CD4-positive, alpha-beta T cell treated with Interleukin-4 for 4 hours (primary cell): ENCODE measurements at places on chromosomes 1 and 21.

DNA sequence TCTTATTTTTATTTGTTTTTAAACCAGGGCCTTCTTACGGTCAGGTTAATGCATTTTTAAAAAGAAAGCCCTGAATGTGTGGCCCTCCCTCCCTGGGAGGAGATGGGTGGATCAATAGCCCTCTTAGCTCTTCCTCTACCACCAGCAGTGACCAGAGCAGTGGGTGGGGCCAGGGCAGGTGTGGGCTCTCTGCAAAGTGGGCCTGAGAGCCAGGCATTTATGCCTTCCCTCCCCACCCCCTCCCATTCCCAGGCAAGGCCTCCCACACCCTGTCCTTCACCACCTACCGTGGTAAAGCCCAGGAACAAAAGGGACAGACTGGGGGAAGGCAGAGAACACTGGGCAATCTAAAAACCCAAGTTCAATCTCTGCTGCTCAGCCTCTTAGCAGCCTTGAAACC lies 63.9 kb downstream of the SSBP3 start:
- DNase-seq: no peak

DNA sequence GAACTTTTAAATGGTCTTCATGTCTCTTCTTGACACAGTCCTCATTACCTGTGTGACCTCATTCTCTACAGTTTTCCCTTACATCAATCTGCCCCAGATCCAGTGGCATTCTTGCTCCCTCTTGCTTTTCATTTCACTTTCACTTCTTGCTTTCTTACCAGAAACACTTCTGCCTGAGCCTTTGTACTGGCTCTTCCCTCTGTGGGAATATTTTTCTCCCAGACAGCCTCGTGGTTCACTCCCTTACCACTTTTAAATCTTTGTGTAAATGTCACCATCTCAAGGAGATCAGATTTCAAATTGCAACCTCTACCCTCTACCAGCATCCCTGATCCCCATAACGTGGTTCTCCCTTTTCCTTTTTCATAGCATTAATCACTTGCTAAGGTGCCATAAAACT lies 73.2 kb downstream of the DISC1 start:
- no peak for DNase-seq

DNA sequence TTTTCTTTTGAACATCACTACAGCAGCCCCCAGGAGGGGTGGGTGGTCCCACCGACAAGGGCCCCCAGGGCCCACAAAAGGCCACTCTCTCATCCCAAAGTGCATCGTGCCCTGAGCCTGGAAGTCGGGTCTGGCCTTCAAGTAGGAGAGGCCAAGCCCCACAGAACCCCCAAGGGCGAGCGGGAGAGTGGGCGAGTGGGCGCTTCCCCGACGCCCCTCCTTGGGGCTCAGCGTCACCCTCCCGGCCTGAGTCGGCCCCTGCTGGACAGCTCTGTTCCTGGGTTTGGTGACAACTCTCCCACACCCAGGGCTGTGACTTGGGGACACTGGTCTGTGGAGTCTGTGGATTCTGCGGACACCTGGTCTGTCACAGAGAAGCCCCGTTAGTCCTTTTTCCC lies 42.2 kb upstream of the COL18A1 start:
- DNase-seq: no peak

- DNase-seq: no peak
These were observed 128.9 kb upstream of the ATP1B1 start for GRCh38 chr1:168977618-168978017.

DNA sequence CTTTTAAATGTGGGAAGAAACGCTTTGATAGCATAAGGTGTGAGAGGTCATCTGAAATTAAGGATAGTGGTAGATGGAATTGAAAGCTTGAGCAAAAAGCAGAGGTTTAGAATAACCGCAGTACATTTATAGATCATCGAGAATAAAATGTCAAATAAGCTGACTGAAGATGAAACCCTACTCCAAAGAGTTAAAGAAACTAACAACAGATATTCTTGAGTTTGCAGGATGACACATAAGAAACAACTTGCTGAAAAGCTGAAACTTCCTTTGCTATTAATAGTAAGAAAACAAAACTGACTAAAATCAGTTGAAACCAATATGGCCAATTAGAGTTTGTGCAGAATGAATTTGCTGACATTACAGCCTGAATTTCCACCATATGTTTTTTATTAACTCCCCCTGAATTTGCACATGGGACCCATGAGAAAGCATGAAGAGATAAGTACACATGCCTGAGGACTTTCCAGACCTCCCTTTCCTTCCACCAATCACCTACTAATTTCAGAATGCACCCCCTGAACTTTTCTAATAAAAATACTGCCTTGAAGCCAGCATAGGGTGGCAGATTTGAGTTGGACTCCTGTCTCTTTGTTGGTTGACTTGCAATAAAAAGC lies 1.7 kb upstream of the C1orf185 start:
- DNase-seq: no peak

GRCh38 chr1:212656730-212657129 lies 42.9 kb downstream of the BATF3 start:
- DNase-seq: no peak

DNA sequence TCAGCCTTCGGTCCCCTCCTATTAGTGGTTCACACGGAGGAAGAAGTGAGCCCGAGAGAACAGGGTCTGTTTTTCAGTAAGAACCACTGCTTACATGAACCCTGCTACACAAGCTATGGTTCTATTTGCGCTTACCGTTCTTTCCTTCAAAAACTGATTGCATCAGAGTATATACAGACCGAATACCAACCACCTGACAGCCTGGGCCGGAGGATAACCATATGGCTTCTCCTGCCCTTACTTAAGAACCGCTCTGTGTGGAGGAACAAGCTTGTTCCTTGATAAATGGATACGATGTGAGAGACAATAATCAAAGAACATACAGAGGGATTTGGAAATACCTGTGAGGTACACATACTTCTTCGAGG lies 1.1 kb upstream of the KCNT2 start:
- DNase-seq: no peak

DNA sequence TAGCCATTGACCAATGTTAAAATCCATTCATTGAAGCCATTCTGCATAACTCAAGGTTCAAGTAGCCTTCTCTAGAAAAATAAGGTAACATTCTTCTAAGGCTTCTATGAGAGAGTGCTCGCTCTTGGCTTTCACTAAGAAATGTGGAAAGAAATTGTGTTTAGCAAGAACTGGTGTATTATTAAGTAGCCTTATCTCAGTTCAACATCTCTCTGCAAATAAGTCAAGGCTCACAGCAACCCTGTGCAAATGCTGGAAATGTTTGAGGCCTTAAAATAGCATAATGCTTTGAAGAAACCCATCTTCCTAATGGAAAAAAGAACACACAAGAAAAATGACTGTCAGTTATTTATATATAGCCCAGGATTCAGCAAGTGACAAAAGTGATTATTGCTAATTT lies 254.1 kb upstream of the PROX1 start:
- no peak for DNase-seq

DNA sequence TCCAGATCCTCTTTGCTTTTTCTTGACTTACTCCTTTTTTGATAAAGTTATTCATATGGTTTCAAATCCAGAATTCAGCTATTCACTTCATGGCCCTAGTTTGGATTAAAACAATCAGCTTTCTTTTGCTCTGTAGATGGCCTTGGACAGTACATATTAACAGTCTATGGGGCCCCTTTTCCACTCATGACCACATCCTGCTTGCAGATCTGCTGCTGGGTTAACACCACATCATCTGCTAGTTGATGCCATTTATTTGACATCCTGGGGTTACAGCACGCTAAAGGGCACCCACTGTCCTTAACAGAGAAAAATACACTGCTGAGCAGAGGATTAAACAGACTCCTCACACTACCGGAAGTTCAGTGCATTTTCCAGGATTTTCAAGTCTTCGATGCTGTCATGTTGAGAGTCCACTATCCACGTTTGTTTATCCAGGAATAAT lies 941 bp upstream of the IFI16 start:
- DNase-seq: peak; percentile 79

- no peak for DNase-seq
These were observed 95.6 kb downstream of the ZNF644 start for GRCh38 chr1:90925928-90926869.

DNA sequence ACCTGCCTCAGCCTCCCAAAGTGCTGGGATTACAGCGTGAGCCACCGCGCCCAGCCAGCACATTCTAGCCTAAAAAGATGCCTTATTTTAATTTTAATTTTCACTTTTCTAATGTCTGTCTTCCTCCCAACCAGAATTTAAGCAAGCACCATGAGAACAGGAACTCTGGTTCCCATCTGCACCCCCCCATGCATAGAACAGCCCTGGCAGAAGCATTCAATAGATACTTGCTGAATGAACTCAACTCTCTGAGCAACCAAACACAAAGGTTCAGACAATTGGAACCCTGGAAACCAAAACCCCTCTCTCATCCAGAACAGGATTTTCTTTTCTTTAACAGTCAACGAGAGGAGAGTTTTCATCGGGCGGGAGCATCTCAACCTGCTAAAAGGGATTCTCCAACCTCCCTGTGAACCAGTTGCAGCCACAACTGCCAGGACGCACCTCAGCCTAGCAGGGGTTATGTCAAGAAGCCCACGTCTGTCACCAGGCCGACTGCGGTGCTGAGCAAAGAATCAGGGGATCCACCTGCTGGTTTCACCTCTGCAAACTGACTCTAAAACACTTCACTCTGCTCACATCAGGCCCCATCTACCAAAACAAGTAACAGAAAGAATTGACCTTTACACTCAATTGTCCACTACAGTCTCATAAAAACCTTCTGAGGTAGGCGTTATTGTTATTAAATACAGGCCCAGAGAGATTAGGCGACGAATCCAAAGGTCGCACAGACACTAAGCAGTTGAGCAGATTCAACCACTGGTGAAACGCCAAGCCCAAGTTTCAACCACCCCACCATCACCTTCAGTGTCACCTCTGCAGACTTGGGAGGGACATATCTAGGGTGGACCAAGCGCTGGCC lies 1.7 kb downstream of the KIAA2013 start:
- DNase-seq: no peak

DNA sequence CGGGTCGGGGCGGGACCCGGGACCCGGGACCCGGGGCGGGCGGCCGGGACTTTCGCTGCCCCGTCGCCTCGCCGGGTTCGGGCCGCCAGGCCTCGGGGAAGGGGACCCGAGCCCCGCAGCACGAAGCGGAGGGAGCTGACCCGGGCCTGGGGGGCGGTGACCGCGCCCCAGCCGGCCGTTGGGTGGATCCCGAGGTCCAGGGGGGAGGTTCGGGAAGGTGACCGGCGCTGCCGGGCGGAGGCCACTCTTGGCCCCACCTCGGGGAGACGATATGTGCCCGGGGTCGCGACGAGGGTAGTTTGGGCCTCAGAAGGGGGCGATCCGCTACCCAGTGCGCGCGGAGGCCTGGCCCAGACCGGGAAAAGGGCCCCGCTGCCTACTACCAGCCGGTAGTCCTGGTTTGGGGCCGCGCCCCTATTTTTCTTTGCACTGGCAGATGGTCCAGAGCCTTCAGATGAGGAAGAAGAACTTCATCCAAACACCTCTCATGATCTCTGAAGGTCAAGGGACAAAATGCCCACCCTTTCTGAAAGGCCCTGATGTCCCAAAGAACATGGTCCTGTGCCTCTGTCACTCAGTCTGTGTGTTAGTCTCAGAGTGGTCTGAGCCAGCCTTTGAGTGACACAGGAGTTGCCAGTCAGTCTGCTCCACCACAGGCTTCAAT lies 766 bp downstream of the AGO4 start:
- no peak for DNase-seq

GRCh38 chr1:236009191-236009590 lies 55.7 kb downstream of the NID1 start:
- DNase-seq: no peak

- DNase-seq: no peak
These were observed 7.5 kb upstream of the KPNA6 start for GRCh38 chr1:32100359-32100758.

DNA sequence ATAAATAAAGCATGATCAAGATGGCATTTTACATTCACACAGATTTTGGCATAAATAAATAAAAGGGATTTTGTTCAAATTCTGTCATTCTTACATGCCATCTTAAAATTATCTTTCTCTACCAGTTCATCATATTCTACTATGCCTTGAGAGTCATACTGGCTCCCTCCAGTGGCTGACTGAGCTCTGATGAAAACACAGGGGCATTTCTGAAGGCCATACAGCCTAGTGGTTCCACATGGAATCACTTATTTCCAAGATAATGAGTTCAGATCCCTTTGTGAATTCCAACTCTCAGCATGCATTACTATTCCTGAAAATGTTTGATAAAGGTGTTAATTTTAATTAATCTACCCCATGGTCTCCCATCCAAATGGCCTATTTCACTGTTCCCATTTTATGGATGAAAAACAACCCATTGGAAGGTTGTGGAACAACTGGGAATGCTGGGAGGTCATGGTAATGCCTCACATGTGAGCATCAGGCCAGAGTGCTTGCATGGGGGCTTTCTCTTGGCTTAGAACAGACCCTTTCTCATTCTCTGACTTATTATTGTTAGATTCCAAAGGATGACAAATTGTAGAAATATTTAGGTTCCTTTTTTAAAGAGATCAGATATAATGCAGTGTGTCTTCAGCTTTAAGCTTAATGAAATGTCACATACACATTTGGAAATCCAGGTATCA lies 622.4 kb upstream of the PKN2 start:
- no peak for DNase-seq

GRCh38 chr1:14516974-14517840 lies 81.3 kb upstream of the KAZN start:
- DNase-seq: no peak

GRCh38 chr1:78468521-78468920 lies 22.3 kb upstream of the PTGFR start:
- DNase-seq: no peak

GRCh38 chr1:15056515-15057285 lies 96.8 kb upstream of the TMEM51 start:
- DNase-seq: no peak

GRCh38 chr1:185232874-185233273 lies 75.9 kb downstream of the SWT1 start:
- no peak for DNase-seq

GRCh38 chr1:67540025-67540732 lies 110.0 kb upstream of the SERBP1 start:
- DNase-seq: no peak

DNA sequence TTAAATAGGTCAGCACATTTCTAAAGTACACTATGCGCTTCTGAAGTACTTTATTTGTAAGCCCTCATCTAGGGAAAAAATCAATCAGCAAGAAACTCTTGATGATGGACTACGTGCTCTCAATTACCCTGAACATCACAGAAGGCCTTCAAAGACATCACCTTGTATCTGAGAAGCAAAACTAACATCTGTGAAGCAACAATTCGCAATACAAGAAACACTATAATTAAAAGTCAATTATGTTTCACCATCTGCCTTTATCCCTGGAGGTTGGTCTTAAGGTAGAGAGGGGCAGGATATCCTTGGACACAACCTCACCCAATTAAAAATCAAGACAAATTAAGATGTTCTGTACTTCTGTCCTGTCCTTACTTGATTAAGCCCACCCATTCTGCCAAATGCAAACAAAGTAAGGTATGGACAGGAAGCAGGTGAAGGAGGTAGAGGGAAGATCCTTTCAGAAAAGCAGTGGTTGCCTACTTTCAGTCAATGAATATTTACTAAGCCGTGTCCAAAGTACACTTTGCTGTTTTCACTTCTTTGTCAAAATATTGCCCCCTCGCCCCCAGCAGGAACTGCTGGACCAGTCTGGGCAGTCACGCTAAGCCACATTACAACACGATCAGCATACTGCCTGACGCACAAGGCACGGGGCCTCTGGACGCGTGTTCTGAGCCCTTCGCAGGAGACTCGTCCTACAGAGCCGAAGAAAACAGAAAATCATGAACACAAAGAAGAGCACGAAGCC lies 887 bp downstream of the SLC19A2 start:
- peak; percentile 13 for DNase-seq
